ENCODE measurements at places on chromosomes 11 and 22.

DNA sequence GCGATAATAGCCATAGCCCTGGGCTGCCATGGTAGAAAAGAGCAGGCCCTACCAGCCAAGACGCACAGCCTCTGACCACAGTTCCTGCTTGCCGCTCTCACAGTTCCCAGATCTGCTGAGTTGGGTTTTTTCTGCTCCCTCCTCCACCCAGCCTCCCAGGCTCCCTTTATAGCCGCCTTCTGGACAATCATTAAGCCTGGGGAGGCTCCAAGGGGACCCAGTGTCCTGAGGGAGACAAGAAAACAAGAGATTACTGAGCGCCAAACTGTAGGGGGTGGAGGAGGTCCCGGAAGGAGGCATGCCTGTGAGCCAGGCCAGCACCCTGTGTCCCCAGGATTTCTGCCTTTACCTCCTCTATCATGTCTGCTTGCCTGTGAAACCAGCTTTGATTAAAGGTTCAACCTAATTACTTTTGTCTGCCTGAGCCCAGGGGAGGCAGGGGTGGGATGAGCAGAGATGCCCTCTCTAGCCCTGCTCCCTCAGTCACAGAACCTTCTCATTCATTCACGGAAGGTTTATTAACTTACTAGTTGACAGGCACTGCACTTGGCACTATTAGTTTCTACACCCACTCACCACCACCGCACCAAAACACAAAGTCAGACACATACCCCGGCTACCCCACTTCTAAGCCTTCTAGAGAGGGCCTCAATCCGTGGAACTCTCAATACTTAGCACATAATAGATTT lies 1.2 kb downstream of the SLC37A4 start:
- no peak for DNase-seq

DNA sequence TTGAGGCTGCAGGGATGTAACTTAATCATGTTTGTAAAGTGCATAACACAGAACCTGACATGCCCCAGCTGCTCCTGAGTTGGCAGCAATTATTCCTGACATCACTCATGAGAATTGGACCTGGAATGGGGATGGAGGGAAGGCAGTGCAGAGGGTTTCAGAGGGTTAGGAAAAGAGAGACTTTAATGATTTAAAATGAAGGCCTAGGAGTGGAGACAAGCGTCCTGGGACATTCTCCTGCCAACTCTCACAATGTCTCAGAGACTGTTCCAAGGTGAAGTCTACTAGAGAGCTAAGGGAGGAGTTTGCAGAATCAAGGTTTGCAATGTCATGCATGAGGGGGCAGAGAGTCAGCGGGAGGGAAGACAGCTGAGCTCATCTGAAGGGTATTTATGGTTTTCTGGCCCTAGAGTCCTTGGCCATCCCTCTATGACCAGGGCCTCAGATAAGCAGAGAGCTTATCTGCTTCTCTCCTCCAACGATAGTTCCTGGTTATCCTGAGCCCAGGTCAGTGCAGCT lies 36.9 kb downstream of the GGTLC2 start:
- DNase-seq: peak; percentile 45

- DNase-seq: no peak
These were observed 11.0 kb downstream of the DDB2 start for GRCh38 chr11:47225552-47226400.

DNA sequence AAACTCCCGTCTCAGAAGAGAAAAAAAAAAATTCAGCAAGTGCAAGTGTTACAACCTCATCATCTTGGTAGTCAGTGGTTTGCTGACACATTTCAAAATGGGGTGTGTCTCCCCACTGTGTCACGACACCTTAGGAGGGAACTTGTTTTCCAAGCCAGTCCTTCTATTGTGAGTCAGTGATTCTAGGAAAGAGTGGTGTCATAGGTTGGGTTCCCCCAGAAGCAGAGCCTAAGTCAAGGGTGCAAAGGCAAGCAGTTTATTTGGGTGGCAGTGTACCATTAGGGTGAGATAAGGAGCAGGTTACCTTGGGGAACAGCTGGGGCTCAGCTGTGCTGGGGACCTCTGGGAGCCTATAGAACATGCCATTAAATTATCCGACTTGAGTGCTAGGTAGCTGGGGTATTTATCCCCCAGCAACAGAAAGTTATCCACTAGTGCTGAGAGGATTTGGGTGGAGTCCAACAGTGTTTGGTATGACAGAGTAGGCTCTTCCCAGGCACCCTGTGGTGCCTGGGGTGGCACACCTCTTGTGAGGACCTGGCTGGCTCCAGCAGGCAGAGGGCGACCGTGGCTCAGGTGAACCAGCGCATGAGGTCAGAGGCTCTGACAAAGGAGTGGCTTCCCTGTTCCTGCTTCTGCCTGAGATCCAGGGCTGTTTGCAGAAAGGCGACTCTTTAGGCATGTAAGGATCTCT lies 41.7 kb downstream of the KIAA1671 start:
- DNase-seq: no peak

DNA sequence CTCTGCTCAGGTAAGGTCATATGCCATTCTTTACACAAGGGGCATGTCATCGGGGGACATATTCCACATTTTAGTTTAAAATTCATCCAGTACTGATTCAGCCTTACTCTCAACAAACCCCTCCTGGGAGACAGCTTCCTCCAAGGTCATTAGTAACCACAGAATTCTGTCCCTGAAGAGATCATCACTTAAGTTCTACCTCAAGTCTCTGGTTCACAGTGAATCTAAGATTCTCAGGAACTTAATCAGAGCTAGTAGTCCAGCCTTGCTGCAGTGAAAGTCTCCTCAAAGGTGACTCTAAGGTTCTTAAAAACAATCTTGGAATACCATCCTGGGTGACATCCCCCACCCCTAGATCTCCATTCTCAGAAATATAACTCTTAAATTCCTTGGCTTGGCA lies 18.9 kb upstream of the GDPD4 start:
- no peak for DNase-seq

DNA sequence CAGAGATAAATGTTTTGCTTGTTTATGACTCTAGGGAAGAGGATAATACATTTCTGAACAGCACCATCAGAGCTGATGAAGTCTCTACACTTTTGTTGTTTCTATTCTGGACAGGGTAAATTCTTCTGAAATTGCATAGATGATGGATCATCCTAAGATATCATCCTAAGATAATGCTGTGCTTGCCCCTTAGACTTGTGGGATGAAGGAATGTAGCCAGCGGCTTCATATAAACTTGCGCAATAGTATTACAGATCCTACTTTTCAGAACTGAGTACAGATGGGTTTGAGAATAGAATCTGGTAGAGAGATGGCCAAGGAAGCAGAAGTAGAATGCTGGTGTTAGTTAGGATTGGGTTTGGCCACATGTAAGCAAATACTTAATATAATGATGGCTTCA lies 61.0 kb downstream of the NCAM1 start:
- no peak for DNase-seq

Measured in right hindlimb (tissue), 1 donor.